Activated T-cell treated with anti-CD3 and anti-CD28 coated beads, Interleukin-2, amount 50 U/mL, for 72 hours (primary cell): ENCODE measurements at places on chromosomes 3 and 15.

GRCh38 chr3:125257536-125257935, 45.0 kb upstream of the SLC12A8 start:
- DNase-seq, result no peak

DNA sequence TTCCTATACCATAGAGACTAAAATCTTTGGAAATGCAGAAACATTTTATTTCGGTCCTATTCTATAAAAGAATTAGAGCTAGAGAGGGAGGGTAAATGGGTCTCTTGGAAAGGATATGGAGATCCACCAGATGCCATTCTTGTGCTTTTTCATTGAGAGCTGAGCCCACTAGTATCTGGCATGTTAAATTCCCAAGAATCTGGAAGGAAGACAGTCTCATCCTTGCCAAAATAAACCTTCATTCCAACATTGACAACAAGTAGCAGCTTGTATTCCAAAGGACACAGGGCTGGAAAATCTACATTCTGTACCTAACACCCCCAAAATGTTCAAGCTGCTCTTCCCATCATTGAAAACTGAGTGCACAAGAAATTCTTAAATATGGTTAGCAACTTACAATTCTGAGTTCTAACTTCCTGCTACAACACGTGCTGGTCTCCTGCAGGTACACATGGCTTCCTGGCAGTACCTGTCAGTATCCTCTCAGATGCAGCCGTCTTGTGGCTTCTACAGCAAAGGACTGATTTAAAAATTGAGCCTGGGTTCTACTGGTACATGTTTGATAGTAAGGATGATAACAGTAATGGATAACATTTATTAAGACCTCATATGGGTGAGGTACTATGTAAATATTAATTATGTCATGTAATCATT, 348.1 kb downstream of the SV2B start:
- DNase-seq, result no peak

DNA sequence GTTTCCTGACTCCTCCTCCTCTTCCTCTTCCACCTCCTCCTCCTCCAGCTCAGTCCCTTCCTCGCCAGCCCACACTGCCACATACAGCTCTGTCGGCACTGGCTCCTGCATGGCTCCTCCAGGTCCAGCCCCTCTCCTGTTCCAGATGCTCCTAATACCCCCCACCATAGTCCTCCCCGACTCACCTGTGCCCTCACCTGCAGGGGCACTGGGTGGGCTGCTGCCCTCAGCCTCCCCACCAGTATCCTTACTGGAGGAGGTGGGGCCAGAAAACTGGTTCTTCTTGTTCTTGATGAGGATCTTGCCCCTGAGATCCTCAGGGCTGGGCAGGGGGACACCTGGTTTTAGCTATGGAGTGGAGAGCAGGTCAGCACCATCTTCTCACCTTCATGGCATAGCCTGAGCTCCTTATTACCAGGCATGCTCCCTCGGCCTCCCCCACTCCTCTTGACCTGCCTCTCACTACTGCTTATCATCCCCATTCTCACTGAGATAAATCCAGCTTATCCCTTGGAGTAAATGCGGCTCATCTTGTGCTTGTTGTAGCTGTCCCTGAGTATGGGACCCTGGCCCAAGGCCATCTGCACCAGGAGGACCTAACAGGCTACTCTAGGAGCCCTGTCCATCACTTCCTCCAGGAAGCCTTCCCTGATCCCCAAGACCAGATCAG, 11.0 kb downstream of the PLCB2 start:
- no peak for DNase-seq

- no peak for DNase-seq
Measured at GRCh38 chr3:43707266-43707665, 16.5 kb downstream of the ABHD5 start.

DNA sequence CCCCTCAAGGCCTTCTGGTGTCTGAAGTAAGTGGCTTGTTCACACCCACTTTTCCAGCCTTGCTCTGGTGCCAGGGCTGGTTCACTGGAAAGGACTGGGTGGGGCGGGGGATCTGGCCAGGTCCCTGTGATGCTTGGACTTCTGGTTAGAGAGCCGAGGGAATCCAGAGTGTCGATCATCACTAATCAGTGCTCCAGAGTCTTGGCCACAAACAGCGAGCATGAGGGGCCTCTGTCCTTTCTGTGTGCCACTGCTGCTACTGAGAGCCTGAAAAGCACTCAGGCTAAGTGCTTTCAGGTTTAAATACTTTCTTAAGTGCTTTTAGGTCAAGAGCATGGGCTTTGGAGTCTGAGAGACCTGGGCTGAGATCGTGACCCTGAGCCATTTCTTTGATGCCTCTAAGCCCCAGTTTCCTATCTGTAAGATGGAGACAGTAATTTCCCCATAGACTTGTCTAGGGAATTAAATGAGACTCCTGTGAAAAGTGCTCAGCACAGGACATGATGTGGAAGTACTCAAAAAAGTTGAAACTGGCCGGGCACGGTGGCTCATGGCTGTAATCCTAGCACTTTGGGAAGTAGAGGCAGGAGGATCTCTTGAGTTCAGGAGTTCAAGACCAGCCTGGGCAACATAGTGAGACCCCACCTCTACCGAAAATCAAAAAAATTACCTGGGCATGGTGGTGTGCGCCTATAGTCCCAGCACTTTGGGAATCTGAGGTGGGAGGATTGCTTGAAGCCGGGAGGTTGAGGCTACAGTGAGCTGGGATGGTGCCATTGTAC, 53.8 kb upstream of the SEC22A start:
- no peak for DNase-seq

GRCh38 chr3:9036404-9037131, 73.3 kb upstream of the RAD18 start:
- no peak for DNase-seq

DNA sequence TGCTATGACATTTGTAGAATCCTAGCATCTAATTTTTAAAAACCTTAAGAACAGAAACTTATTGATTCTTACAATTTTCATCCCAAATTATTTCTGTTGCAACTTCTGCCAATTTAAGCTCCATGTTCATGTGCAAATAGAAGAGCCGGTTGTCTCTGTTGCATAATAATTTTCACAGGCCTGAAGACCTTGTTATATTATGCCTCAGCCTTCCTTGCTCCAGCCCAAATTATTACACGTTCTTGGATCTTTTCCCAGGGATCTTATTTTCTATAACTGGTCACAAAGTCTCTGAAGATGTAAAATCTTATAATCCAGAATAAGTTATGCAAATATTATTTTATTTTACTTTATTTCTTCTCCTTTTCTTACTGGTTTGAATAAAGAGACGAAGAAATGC, 210.7 kb upstream of the DPH6 start:
- no peak for DNase-seq

DNA sequence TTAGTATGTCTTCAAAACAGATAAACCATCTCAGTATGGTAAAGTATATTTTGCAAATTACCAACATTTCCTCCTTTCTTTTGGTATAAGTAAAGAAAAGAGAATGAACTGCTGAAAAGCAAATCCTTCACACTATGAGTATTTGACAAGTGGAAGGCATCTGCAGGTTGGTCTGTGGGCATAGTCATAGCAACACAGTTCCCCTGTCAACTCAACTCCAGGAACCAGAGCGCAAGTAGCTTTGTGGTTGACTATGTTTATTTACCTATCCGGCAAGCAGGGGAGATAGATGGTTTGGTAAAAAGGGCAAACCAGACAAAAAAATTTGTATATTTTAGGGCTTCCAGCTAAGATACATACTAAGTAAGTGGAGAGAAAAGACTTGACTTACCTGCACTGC, 88.3 kb upstream of the PPIB start:
- DNase-seq, result peak; percentile 15

- no peak for DNase-seq
Measured at GRCh38 chr3:140906785-140907184, 34.9 kb upstream of the SLC25A36 start.

DNA sequence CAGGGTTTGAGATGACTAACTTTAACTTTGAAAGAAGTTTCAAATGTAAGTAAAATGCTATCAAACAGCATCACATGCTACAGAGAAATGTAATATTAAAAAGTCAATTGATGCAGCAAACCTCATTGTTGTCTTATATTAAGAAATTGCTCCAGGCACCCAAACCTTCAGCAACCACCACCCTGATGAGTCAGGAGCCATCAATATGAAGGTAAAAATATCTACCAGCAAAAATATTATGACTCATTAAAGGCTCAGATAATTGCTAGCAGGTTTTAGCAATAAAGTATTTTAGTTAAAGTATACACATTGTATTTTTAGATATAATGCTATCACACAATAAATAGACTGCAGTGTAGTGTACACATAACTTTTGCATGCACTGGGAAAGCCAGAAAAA, 746.3 kb downstream of the ZPLD1 start:
- DNase-seq, result no peak

GRCh38 chr15:64681424-64682024, 93.9 kb downstream of the RBPMS2 start:
- DNase-seq, result no peak

DNA sequence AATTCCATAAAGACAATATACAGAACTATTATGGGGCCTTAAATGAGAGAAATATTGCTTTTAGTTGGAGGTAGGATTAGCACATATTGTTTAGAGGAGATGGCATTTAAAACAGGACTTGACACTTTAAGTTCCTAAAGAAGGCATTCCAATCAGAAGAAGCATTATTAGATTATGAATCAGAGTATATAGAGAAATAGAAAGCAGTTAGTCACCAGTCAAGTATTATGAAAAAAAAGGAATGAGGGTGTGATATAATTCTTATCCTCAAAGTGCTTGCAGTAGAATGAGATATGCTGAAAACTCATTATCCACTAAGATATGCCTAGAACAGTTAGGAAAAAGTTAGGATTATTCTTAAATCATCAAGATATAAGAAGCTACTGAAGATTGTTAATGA, 456.2 kb downstream of the ZNF385D start:
- no peak for DNase-seq
